ENCODE measurements at places on chromosomes 2 and 18.

- no peak for DNase-seq
Observed at GRCh38 chr18:23851470-23852002, 162.3 kb downstream of the LAMA3 start.

- DNase-seq: peak; percentile 18
Observed at GRCh38 chr2:199946836-199947235, 8.5 kb downstream of the TYW5 start.

DNA sequence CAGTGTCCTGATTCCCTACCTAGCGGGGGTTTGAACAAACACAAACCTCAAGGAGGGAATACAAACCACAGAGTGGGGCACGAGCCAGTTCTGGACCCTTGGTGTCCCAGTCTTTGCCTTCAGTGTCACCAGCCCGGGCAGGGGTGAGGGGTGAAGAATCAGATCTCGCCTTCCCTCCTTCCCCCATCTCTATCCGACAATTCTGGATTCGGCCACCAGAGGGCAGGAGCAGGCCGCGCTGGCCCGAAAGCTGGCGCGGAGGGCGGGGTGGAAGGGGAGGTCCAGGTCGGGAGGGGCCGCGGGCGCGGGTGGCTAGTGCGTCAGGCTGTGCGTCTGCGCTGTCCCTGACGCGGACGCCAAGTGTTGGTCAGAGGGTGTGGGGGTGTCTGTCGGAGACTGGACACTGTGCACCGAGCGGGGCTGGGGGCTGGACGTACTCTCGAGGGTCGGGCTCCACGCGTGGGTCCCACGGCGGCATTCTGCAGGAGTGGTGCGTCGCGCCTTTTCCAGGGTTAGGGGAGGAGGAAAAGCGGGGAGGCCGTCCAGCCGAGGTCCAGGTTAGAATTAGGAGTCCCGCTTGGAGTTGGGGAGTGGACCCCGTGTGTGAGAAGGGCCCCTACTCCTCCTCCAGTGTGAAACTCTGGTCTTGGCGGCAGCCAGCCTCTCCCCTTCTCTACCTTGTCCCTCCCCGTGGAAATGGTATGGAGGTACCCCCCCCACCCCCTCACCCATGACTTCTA, 2.9 kb upstream of the CRYBA2 start:
- DNase-seq: peak; percentile 88

DNA sequence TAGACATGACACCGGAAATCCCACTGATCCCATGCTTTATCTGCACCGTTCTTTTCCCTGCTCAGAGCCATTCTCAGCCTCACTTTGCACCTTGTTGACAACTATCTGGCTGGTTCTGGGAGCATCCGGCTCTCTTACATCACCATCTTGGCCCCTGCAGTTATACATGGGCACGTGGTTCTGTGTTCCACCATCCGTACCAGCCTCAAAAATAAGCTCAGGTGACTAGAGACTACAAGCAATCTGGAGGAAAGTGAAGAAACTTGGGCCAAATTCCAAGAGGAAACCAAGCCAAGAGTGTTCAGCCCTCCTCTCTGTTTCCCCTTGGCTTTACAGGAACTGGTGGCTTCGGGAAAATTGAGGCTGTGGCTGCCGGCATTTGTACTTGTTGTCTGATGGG, 244.6 kb upstream of the ACVR2A start:
- DNase-seq: peak; percentile 79

DNA sequence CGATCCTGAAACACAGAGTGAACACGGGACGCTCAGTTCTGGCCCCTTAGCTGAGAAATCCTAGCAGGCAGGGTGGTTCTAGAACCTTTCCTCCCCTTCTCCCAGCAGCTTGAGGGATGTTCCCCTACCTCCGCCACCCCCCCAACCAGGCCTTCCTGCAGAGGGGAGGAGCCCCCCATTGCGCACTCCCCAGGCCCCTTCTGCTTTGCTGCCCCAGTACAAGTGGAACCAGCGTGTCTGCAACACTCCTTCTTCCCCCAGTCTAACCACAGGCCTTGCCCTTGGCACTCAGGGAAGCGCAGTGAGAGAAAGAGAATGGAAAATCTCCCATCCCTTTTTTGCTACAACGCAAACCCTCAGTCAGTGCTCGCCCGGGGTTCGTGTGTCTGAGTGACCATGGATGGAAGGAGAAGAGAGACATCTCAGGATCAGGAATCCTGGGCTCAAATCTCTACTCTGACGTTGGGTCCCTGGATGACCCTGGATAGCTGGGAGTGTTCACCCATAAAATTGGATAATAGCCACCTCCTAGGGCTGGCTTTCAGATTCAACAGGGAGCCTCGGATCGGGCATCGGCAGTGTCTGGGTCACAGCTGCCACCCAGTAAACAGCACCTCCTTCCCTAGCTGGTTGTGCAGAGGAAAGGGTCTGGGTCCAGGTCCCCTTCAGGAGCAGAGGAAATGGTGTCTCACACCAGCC, 3.7 kb downstream of the NPPC start:
- no peak for DNase-seq

DNA sequence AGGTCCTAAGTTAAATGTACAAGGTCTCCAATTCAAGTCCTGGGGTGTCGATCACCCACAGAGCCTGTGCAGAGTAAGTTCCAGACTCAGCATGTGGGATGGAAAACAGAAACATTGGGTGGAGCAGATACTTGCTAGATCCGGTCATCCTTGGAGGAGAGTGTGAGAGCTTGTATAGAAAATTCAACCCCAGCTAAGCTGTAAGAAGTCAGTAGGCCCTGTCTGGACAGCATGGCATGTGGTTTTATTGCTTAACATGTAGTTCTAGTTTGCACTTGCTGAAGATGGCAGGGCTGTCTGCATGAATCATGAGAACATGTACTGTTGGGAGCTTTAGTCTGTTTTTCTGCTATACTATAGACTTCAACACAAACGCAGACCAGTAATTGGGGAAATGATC, 189.6 kb upstream of the RMP24 start:
- no peak for DNase-seq

DNA sequence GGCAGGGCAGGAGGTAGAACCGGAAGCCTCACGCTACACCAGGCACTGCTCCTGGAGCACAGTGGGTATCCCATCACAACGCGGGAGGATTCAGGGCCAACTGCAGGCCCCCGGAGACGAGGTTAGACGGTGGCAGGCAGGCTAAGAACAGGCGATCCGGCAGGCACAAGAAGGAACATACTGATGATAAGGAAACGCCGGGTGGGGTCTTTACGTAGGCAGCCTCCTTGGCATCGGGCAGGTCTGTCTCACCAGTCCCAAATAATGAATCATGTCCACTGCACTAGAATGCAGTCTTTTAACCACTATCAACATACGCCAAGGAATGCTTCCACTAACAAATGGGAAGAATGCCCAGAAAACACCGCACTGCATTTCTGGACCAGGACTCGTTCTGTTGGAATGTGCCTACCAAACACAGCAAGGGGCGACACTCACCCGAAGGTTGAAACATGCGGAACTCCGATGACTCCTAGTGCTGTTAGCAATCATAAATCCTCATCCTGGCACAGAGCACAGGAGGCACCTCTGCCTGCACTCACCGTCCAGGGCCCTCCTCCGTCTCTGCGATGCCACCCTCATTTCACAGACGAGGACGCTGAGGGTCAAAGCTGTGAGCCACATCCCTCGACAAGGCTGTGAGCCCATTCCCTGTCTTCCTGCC, 35.2 kb downstream of the ZNF516 start:
- peak; percentile 99 for DNase-seq

- DNase-seq: no peak
Observed at GRCh38 chr2:122263746-122264145, 508.3 kb downstream of the TSN start.

GRCh38 chr18:824179-824578, 12.1 kb upstream of the YES1 start:
- no peak for DNase-seq

DNA sequence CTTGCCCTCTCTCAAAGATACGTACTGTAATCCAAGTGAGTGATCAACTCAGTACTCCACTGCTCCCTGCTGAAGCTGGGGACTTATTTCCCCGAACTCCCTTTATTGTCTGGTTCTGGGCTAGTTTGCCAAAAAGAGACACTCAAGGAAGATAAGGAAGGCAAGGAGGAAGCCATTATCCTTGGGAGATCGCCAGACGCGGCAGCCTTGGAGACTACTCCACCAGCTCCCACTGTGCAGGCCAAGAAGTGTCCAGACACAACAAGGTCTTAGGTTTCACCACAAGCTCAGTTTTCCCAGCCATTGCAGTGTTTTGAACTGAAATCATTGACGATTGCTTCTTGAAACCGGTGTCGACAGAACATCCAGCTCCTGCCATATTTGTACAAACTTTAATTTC, 439.6 kb upstream of the UBE2E3 start:
- DNase-seq: no peak

DNA sequence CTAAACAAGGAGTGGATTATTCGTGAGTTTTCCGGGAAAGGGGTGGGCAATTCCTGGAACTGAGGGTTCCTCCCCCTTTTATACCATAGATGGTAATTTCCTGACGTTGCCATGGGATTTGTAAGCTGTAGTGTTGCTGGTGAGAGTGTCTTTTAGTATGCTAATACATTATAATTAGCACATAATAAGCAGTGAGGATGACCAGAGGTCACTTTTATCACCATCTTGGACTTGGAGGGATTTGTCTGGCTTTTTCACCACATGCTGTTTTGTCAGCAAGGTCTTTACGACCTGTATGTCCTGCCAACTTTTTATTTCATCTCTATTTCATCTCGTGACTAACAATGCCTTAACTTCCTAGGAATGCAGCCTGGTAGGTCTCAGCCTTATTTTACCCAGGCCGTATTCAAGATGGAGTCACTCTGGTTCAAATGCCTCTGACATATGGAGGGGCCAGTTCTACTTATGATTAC, 124.8 kb upstream of the B3GNT2 start:
- DNase-seq: no peak

DNA sequence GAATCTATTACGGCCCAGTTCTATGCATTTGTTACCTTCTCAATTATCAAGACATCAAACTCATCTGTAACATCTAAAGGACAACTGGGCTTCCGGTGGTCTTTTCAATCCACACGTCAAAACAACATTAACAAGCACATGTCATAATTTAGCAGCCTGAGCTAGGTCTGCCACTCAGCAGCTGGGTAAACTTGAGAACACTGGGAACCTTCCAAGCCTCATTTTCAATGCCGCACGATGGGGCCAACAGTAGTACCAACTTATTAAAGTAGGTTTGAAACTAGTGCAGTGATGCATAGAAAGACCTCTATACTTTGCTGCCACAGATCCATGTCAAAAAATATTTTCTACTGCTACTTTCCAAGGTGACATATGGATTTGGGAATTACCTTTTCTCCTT, 60.4 kb downstream of the COL4A4 start:
- DNase-seq: no peak

DNA sequence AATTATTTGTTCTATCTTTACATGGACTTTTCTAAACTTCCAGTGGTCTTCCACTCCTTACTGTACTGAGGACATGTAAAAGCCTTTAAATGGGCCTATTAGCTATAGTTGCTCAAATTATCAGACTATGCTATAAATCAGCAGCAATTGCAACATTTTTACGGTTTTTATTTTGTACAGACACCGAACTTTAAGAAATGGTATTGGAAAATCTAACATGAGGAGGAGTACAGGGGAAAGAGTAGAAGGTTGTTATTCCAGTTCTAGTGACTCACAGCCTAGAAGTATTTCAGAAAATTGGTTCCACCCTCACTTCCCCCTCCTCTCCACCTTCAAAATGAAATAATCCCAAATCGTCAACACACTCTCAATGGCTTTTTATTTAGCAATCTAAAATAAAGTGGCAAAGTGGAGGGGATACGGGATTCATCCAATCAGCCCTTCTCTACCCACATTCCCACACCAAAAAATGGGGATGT, 1.1 kb downstream of the NCKAP1 start:
- DNase-seq: no peak

DNA sequence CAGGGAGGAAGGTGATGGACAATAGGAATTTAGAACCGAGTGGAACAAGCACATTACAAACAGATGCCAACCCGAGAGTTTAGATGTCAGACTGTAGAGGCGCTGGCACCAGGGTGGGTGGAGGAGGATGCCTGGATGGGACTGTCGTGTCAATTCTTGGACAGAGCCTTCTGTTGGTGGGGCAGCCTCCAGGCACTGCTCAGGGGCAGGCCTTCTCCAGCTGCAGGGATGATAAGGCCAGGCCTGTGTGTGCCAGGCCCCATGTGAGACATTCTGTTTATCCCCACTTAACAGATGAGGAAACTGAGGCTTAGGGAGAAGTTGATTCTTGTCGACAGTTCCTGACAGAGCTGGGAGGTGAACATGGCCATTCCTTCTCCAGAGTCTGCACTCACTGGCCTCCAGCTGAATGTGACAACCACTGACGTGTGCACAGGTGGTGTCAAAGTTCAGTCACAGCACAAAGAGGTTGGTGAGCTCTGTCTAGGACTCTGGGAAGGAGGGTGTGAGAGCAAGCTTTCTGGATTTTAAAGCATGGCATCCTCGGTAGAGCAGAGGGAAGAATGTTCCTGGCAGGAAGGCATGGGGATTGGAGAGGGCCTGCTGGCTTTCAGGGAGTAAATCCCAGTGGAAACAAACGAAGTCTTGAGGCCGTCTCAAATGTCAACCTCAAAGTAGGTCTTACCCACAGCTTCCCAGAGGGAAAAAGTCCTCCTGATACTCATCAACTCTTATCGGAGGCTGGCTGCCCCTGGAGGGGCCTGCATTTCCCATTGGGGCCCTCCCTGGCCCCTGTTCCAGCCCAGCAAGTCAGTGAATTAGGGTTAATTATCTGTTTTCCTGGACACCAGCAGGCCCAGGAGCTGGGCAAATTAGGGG, 52.4 kb downstream of the GLI2 start:
- DNase-seq: no peak

GRCh38 chr18:9629709-9630108, 15.3 kb upstream of the PPP4R1 start:
- DNase-seq: no peak

GRCh38 chr2:23588508-23589201, 203.7 kb downstream of the KLHL29 start:
- no peak for DNase-seq

DNA sequence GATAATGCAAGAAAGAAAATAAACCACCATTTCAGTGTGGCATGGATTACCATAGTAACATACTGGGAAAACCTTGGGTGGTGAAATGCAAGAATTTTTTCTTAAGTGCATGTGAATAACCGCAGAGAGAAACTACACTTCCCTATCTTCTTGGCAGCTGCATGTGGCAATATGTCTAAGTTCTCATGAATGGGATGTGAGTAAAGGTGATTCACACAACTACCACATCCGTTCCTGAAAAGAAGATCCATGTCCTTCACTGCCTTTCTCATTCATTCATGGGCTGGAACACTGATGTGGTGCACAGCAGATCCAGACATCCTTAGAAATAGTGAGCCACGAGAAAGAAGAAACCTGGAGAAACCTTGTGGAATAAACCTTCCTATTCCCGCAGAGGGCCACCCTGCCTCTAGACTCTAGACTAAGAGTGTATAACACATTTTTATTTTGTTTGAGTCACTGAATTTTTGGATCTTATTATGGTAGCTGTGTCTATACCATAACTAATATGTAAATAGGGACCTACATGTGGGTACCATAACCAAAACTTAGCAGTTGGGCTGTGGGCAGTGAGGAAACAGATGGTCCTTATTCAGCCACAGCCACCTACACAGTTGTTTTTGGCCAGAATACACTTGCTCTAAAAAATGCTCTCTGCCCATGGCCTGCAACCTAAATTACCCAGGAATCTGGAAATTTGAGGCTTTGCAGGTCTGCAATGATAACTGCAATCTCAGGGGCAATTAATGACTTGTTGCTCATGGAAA, 573.3 kb downstream of the LRP1B start:
- DNase-seq: peak; percentile 84
